ENCODE measurements at places on chromosomes 6 and 20. TPM values are rescaled to one million over a fixed set of nuclear protein-coding genes. Genes with fewer than 3 reads are reported as not detected.

Gene LHFPL5
- not detected for total RNA-seq

- DNase-seq = no peak
Measured at GRCh38 chr20:63359937-63360849, 956 bp downstream of the CHRNA4 start.

- no peak for DNase-seq
Measured at GRCh38 chr20:1300083-1300840, 28.7 kb downstream of the SDCBP2 start.

DNA sequence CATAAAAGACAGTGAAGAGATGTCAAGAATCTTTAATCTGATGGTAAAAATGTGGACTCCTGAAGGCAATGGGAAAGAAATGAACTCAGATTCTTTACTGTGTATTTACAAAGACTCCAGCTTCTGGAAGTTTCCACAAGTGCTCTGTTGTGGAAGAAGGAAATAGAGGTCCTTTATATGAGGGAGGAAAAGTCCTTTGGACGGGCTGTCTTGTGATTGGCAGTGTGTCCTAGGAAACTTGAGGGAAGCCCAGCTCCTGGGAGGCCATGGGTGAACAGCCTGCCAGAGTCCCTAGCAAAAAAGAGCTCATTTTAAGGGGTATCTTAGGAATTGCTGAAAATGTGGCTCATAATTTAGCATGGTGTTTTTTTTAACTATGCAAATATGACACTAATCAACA lies 92.0 kb downstream of the RNASET2 start:
- DNase-seq = no peak

- DNase-seq = peak; percentile 98
Measured at GRCh38 chr6:43053545-43054205, at the start of gene CUL7. TSS of gene CUL7 (minus strand) at chr6:43053851. CDS start at chr6:43052788, 1,063 bp downstream.

DNA sequence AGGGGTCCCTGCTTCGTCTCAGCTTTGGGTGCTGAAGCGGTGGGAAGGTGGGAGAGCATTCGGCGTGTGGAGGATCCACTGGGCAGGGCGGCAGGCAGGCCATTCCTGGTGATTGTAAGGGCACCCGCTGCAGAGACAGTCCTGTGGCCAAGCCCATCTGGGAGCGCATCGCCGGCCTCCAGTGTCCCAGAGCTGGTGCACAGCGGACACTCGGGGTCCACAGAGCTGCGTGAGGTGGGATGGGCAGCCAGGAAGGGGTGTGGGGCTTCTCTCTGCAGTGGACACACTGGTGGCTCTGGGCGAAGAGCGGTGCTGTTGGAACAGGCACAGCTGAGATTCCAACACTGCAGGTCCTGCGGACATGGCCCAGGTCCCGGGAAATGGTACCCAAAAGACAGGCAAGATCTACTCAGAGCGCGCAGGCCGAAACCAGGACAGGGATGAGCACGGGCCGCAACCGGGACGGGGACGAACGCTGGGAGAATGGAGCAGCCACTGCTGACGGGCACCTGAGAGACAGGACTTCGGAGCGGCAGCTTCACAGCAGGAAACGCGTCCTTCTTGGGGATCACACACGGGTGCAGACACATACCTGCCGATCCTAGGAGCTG lies 188.2 kb downstream of the ERMARD start:
- DNase-seq = no peak

DNA sequence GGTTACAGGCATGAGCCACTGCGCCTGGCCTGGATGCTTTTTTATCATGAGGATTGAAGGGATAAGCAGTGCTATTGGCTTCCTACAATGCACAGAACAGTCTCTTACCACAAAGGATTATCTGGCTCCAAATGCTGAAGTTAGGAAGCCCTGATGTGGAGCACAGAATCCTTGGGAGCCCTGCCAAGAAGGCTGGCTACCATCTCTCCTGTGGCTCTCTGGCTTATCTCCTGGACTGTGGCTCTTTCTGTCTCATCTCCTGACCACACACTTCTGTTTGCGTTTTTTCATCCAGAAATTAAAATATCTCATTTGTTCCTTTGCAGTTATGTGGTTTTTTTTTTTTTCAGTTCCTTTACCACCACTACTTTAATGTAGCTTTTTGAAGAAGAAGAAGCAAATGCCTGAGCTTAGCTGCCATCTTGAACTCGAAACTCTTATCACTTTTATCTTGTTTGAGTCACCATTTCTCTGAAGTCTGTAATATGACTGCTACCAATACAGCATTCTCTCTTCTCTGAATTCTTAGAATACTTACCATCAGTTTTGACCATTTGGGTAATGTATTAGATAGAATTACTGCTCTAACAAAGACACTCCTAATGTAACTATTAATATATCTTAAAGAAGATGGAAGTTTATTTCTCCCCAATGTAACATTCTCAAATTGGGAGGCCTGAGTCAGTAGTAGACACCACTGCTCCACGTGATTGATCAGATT lies 1044.7 kb downstream of the KIF16B start:
- DNase-seq = peak; percentile 34

Data from H4 (cell line).